ENCODE measurements at places on chromosomes 4 and X.

- no peak for DNase-seq
Measured at GRCh38 chr4:7104366-7105031, 36.6 kb upstream of the GRPEL1 start.

DNA sequence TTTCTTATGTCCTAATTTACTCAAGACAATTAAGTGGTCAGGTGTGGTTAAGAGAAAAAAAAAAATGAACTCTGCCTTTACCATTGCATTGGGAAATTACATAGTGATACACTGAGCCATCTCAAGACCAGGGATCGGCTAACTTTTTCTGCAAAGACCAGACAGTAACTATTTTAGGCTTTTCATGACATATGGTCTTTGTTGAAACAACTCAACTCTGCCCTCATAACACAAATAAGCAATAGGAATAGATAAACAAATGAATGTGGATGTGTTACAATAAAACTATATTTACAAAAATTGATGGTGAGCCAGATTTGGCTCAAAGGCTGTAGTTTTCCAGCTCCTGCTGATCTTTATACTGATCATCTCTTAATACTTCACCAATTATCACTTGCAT lies 632.6 kb upstream of the INTU start:
- no peak for DNase-seq

DNA sequence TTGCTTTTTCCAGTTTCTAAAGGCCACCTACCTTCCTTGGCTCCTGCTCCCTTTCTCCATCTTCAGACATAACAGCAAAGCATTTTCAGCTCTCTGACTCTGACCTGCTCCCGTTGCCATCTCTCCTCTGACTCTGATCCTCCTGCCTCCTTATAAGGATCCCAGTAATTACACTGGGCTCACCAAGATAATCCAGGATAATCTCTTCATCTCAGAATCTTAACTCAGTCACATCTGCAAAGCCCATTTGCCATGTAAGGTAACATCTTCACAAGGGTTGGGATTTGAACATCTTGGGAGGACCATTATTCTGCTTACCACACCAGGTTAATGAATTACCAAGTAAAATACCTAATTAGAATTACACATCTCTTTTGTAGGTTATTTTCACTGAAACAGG lies 41.3 kb upstream of the MAGED1 start:
- no peak for DNase-seq

DNA sequence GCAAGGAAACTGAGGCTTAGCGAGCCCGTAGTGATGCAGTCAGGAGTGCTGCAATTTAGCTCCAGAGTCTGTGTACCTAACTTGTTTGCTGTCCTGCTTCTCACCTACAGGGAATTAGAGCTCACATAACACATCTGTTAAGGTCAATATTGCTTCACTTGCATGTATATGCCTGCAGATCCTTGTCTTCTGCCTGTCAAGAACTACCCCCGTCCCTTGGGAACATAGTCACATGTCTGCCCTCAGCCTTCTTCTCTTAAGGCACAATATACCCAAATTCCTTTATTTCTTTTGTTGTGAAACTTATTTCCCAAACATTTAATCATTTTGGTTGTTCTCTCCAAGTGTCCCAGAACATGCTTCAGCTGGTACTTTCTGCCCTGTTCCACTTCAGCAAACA lies 103.3 kb upstream of the LEF1 start:
- DNase-seq = no peak

GRCh38 chr4:76001700-76002099 lies 5.6 kb downstream of the CXCL9 start:
- no peak for DNase-seq

DNA sequence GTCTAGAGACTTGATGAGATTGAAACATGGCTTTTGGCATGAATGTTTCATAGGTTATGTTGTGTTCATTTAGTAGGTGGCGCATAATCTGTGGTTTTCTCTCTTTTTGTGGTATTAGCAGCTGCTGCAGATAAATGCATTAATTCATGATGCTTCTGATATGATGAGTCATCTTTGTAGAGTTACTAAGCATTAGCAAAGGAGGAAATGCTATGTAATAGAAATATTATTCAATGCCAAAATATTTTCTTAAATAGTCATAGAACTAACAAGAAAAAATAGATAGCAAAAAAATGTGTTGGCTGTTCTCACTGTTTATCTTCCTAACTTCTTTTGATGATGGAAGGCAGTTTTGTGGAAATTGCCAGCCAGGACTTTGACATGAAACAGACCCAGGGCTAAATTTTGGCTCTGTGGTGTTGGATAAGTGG lies 3.6 kb downstream of the ZXDB start:
- no peak for DNase-seq

DNA sequence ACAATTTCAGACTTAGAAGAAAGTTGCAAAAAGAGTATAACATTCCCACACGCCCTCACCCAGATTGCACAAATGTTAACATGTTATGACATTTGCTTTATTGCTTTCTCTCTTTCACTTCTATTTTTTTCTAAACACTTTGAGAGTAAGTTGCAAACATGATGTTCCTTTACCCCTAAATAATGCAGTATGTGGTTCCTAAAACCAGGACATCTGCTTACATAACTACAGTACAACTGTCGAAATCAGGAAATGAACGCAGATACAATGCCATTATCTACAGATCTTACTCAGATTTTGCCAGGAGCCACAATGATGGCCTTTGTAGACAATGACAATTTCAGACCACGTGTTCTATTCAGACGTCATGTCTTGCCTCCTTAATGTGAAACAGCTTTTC lies 22.4 kb downstream of the SH3TC1 start:
- no peak for DNase-seq

DNA sequence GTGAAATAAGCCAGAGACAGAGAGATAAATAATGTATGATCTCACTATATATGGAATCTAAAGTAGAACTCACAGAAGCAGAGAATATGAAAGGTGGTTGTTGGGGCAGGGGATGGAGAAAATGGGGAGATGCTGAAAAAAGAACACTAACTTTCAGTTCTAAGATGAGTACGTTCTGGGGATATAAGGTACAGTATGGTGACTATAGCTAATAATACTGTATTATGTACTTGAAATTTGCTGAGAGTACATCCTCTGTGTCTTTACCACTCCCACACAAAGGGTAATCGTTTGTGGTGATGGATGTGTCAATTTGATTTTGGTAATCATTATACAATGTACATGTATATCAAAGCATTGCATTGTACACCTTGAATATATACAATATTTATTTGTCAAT lies 6.6 kb downstream of the FBXL5 start:
- DNase-seq = no peak

GRCh38 chr4:127284236-127284635 lies 348.5 kb upstream of the INTU start:
- no peak for DNase-seq

GRCh38 chr4:89099034-89099433 lies 12.3 kb upstream of the TIGD2 start:
- no peak for DNase-seq

- no peak for DNase-seq
Measured at GRCh38 chr4:186848437-186848836, 124.8 kb upstream of the FAT1 start.

GRCh38 chr4:60562334-60562733 lies 637.8 kb upstream of the ADGRL3 start:
- DNase-seq = no peak

DNA sequence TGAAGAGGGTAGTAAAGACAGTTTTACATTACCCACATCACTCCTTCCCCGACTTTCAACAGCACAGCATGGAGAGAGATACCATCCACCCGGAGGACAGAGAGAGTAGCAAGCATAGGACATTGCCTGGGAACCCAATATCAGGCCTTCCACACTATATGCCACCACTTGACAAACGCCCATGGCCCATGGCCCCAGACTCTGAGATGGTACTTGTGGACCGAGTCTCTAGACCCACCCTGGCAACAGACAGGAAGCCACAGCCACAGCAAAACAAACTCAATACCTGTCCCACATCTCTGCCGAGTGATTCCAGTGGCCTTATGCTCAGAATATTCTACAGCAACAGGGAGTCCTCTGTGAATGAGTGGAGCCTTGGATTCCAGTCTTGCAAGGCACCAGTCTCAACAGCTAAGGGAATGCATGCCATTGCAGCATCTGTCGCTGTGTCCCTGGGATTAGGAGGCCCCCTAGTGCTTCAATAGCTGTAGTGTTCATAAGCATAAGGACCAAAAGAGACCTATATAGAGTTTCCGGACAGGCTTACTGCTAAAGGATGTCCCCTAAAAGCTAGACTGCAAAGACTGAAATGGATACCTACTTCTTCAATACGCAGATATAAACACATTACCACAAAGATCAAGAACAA lies 14.7 kb upstream of the CT55 start:
- DNase-seq = no peak

DNA sequence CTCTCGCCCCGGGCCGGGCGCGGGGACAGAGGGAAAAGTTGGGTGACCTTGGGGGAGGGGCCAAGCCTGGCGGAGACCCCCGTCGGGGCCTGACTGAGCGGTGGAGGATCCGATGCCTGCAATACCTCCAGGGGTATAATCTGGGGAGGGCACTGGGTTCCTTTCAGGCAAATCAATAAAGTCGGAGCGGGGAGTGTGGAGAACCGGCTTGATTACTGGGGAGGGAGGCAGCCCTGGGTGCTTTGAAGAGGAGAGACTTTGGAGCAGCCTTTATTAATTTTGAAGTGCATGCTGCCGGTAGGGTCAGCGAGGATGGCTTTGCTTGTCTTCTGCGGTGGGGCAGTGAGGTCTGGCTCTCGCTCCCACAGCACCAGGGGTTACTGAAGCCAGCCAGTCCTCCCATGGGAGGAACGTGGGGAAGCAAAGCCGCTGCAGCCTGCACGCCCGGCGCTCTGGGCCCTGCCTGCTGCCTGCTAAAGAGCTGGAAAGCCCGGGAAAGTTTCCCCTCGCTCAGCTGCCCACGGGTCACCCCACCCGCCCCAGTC lies 403 bp upstream of the LGI2 start:
- no peak for DNase-seq

DNA sequence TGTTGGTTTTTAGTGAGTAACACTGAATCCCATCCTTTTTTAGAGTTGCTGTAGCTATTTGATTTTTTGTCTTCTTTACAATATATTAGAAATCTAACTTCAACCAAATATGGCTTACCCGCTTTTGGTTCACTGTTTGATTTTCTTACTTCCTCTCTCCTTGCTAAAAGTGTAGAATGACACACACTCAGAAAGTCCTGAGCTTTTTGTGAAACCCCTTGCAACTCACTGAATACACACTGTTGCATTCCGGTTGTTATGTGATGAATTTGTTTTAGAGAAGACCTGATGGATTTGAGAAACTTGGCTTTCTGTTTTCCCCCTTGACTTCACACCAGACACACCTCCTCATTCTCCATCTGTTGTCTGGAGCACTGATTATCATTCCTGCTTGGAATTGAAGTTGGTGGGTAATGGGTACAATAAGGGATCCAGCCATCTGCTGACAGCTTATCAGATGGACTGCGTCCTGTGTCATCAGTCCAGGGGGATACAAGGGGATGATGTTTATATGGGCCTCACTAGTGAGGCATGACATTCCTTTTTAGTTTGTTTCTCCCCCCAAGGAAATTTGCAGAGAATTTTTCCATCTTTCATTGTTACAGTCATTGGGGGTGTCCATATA lies 5.2 kb downstream of the TMEM164 start:
- no peak for DNase-seq

DNA sequence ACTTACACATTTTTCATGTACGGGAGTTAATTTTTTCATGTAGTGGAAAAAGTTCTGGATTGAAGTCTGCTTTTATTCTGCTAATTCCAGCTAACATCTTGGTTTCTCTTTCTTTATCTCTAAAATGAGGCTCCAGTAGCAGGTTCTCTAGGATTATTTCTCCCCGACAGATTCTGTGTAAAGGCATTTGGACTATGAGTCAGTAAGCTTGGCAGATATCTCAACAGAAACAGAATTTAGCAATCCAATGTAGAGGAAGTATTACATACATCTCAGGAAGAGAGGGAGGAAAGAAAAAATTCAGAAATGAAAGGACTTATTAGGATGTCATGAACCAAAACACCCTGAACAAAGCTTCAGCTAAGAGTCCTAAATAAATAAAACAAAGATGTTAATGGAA lies 1682.3 kb upstream of the TENM3 start:
- DNase-seq = no peak

DNA sequence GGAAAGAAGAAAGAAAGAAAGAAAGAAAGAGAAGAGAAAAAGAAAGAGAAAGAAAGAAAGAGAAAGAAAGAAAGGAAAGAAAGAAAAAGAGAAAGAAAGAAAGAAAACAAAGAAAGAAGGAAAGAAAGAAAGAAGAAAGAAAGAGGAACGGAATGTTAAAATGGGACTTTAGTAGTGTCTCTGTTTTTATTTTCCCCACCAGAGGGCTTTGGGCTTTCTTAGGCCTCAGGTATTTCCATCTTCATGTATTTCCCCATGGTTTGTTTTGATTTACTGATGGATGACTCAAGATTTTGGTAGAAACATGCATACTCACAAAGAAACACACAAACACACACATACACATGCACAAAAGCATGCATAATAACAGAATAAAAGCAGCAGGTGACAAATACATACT lies 181.2 kb downstream of the AFF2 start:
- no peak for DNase-seq

DNA sequence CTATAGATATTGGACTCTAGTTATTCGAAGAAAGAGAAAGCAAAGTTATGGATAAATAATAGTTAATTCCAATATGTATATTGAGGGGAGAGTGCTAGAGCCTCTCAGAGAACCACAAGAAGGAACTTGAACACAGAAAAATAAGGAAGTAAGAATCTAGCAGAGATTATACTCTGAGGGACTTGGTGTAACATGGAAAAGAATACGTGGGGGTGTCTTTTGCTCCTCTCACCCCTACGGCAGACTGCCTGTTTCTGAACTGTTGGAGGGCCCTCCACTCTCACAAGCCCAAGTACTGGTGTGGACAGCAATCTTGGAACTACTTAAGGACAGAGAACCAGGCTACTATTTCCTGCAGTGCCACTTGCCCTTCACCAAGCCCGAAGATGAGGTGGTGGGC lies 1174.4 kb upstream of the PCDH10 start:
- DNase-seq = no peak

GRCh38 chrX:129540722-129541184 lies 694 bp downstream of the OCRL start:
- DNase-seq = no peak

DNA sequence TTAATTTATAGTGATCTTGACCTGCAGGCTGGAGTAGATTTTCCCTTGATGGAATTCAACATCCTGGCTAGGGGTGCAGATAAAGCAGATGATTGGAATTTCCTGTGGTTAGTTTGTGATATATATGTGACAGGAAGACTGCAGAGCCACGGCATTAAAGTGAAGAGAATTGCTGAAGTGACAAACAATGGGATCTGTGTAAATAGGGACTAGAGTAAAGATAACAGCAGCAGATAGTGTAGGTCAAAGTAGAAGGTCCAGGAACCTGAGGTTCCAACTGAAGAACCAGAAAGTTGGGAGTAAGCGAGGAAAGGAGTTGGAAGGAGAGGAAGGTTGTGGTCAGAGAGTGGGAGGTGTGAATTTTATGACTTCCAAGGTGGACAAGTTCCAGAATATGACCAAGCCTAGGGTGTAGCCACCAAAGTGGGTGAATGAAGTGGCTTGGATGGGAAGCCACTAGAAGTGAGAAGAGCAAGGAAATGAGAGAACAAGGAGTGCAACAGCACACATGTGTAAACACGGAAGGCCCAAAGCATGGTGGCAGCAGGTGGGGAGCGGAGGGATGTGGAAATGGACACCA lies 325.0 kb downstream of the RAB28 start:
- no peak for DNase-seq

Data from activated gamma-delta T cell (primary cell).